Activated T-helper 9 cell treated with anti-CD3 and anti-CD28 coated beads, Interleukin-2, amount 50 U/mL, for 16 hours (primary cell): ENCODE measurements at places on chromosomes 12 and 14.

DNA sequence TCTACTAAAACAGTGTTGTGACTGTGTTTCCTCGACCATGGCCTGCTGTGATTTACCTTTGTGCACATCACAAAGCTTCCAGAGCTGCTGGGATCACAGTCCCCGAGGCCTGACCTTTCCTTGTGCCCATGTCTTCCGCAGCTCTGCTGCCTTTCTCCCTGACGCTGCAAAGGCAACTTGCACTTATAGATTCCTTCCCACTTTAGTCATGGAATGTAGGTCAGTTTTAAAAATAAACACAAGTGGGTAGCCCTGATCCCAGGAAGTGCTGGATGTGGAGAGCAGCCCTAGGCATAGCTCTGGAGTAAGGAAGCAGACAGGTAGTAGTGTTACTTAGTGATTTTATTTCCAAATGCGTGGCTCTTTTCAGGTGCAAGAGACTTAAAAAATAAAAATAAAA lies 825.7 kb downstream of the AACS start:
- no peak for DNase-seq

DNA sequence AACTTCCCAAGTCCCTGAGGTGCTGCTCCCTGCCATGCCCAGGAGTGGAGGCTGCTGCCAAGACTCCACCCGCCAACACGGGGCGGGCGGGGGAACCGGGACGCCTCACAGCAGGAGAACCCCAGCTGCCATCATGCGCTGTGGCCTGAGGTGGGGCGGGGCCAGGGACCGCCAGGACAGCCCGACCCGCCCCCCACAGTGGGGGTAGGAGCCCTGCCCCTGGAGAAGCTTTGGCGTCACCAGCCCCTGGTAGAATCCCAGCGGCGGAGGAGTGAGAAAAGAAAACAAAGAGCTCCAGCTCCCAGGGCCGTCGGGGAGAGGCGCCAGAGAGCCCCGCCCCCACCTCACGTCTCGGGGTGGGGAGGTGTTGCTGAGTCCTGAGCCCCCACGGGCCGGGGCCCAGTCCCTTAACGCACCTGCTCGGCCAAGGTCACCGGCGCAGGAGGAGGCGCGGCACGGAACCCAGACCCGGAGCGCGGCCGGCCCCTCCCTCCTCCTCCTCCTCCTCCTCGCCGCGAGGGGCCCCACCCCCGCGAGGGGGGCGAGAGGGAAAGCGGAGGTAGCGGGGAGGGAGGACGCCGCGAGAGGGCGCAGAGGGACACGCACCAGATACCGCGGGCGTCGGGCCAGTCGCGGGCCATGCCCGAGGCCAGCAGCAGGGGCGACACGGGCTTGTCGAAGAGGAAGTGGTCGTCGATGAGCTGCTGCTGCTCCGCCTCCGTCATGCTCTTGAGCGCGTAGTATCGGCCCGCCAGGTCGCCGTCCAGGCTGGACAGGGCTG lies 1.8 kb downstream of the CKB start:
- DNase-seq, result peak; percentile 47

DNA sequence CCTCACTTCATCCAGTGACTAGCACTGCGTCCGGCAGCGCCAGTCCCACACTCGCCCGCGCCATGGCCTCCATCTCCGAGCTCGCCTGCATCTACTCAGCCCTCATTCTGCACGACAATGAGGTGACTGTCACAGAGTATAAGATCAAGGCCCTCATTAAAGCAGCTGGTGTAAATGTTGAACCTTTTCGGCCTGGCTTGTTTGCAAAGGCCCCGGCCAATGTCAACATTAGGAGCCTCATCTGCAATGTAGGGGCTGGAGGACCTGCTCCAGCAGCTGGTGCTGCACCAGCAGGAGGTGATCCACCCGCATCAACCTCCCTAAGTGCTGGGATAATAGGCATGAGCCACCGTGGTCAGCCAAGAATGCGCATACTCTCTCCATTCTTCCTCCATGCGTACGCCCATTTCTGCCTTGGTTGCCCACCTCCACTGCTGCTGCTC lies 59.9 kb downstream of the IRF2BPL start:
- no peak for DNase-seq

DNA sequence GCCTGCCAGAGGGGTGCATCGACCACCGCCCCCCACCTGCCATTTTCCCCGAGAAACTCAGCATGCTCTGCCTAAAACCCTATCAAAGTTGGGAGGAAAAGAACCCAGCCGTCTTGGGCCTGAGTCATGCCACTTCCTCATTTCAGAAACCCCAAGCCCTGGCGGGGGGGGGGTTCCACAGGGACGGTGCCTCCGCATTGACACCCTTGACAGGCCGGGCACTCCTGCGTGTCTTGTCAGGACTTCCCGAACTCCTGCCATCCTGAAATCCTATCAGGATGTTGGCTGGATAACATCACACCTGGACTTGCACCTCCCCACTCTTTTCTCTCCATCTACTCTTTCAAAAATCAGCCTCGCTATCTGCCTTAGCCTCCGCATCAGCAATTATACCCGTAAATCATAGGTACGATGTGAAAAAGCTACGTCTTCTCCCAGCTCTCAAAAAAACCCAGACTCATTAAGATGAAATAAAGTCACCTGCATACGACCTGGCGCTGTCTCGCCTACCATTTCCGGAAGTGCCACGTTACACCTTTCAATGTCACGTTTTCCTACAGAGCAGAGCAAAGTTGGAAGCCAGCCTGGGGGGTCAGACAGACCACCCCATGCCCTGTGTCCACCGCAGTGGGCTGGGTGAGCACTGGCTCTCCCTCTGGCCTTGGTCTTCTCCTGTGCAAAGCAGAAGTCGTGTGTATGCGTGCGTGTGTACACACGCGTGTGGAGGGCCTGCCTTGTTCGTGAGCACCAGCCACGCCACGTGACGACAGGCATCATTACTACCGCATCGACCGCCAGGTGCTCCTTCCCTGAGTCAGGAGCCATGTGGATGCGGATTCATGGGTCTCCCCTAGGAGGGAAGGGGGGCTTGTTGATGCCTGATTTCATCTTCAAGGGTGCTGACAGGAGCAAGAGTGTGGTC lies 96.7 kb downstream of the RFLNA start:
- peak; percentile 17 for DNase-seq

- no peak for DNase-seq
Measured at GRCh38 chr14:105317546-105317945, 3.0 kb downstream of the PACS2 start.

GRCh38 chr14:20198991-20199390 lies 8.3 kb downstream of the OR11G2 start:
- DNase-seq, result no peak

- no peak for DNase-seq
Measured at GRCh38 chr12:47319746-47320145, 240.0 kb upstream of the AMIGO2 start.

DNA sequence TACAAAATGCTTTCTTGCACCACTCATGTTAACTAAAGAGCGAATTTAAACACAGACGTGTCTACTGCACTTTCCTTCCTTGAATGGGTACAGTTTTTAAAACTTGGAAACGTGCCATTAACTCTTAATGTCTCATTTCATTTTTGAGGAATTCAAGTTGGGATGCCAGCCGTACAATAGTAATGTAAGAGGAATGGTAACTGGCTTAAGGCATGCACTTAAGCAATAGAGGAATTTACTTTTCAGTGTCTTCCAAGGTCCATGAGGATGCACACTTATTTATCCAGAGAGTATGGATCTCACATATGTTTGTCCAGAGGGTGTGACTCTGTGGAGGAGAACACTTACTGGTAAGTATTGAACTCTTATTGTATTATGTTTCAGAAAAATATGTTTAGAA lies 52.9 kb downstream of the PPP4R4 start:
- DNase-seq, result no peak

DNA sequence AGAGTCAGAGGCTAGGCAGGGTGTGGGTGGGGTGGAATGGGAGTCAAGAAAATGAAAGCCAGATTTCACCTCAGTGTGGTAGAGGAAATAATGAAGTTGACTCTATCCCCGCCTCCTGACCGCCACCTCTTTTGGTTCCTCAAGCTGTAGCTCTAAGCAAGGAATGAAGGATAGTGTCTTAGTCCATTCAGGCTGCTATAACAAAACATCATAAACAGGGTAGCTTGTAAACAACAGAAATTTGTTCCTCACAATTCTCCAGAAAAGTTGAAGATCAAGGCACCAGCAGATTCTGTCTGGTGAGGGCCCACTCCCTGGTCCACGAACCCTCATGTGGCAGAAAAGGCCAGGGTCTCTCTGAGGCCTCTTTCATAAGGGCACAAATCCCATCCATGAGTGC lies 109.1 kb upstream of the AMN1 start:
- DNase-seq, result no peak

- DNase-seq, result no peak
Measured at GRCh38 chr14:36520601-36521525, 831 bp upstream of the NKX2-1 start.

- no peak for DNase-seq
Measured at GRCh38 chr12:74817499-74817898, 279.9 kb downstream of the ATXN7L3B start.

- no peak for DNase-seq
Measured at GRCh38 chr14:47302121-47302520, 373.3 kb downstream of the MDGA2 start.

DNA sequence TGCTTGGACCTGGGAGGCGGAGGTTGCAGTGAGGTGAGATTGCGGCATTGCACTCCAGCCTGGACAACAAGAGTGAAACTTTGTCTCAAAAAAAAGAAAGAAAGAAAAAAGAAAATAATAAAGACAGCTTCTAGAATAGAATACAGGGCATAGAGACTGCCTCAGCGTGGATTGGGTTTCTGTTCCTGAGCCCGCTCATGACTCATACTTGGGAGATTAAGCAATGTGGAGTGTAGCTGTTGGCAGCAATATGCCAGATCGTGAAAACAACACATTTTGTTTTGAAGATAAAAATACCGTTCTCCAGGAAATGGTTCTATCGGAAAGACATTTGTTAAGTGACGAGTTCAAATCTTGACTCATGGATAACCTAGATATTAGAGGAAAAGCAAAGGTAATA lies 67.2 kb downstream of the GLT1D1 start:
- DNase-seq, result no peak

DNA sequence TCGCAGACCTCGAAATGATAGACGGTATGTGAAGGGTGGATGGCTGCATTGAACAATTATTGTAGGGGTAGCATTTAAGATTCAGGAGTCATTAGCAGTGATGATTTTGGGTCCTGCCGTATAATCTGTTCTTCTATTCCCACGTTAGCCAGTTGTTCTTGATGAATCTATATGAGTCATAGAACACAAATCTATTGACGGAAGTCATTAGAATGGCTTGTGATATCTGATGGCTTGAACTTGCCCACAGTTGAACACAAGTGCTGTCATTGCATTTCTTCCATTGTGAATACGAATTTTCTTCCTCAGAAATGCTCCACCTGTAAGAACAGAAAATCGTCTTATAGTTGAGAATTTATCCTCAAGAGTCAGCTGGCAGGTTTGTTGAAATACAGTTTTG lies 1.9 kb downstream of the SRSF5 start:
- DNase-seq, result no peak
